ENCODE measurements at places on chromosomes 16 and 17. TPM values are rescaled to one million over a fixed set of nuclear protein-coding genes. Genes with fewer than 3 reads are reported as not detected.
A peak's percentile ranks its signal among the peaks of the same experiment; 100 is the strongest.

DNA sequence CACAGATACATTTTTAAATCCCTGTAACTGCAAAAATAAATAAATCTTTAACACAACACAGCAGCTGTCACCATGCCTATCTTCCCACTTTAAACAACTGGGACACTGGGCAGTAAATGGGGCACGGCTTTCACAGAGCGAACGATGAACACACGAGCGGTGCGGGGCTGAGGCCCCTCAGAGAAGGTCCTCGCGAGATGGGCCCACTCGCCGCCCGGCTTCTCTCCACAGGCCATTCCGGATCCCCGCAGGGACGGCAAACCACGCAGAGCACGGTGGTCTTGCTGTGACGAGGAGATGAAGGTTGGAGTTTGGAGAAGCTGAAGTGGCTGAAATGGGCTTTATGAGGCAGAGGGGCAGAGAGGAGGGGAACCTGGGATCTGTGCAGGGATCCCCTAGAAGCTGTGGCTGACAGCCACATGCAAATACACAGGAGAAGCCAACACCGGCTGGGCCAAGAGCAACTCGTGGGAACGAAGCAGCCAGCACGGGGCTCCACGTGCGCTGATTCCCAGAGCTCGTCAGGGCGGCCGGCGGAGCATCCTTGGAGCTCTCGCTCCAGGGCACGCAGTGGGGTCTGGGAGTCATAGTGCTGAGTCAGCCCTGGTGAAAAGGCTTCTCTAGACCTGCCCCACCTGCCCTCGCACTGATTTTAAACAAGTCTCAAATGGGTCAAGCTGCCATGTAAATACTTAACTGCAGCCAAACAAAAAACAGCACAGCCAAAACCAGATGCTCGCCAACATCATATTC lies 31.7 kb downstream of the CCDC57 start:
- DNase-seq: no peak

- no peak for DNase-seq
Measured at GRCh38 chr17:6408276-6408675, 26.6 kb downstream of the AIPL1 start.

DNA sequence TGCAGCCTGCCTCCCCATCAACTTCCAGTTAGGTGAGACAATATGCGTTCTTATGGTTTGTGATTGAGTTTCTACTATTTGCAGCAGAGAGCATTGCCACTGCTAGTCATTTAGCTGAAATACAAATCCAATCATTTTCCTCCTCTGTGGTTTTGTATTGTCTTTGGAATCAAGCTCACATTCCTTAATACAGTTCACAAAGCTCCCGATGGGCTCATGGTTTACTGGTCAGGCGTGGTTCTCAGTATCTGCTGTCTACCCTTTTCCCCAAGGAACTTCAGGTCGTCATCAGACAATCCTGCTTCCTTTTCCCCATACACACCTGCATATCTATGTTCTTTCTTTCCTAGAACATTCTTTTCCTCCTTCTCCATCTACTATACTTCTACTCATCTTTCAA lies 69.6 kb upstream of the GAS7 start:
- DNase-seq: no peak

- peak; percentile 92 for DNase-seq
Measured at GRCh38 chr16:47460711-47461597, at the start of the genes ITFG1 and PHKB. Gene ITFG1, minus strand, starts transcription at chr16:47461063. Its CDS starts 18 bp downstream, at chr16:47461045. Gene PHKB, plus strand, starts transcription at chr16:47461331. Its CDS starts 20 bp downstream, at chr16:47461351.

The P2RX1 gene
- total RNA-seq: not detected

The KRTAP1-5 gene
- total RNA-seq: not detected

DNA sequence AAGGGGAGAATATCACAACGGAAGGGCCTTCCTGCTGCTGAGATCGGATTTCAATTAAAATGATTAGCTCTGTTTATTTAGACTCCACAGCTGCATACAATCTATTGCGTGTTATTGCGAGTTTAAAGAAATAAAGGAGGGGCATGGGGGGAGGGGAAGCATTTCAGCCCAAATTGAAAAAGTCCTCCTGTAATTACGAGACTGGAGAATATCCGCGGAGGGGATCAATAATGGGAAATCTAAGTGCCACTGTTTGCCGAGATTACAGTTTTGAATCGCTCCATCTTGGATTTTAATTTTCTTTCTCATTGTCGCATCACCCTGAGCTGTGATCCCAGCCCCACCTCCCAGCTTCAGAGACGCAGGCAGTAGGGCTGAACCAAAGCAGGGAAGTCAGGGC lies 15.7 kb upstream of the RPL38 start:
- no peak for DNase-seq

The TNFRSF17 gene
- not detected for total RNA-seq

The MPO gene
- total RNA-seq: not detected

- no peak for DNase-seq
Measured at GRCh38 chr16:4762205-4762604, 4.8 kb downstream of the ZNF500 start.

DNA sequence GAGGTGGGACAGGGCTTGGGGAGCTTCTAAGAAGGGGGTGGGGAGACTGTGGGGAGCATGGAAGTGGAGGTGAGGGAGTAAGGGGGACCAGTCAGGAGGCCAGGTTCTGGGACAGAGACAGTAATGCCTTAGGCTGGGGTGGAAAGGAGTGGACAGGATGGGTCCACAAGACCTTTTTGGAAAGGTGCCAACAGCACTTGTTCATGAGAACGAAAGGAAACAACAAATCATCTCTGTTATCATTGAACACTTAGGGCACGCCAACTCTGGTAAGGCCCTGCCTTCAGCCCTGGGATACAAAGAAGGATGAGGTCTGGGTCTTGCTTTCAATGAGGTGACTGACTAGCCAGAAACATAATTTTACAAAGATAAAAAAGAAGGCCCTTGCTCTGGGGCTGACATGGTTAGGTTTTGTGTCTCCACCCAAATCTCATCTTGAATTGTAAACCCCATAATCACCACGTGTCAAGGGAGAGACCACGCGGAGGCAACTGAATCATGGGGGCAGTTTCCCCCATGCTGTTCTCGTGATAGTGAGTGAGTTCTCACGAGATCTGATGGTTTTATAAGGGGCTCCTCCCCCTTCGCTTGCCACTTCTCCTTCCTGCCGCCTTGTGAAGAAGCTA lies 113.8 kb downstream of the SLC39A11 start:
- no peak for DNase-seq

DNA sequence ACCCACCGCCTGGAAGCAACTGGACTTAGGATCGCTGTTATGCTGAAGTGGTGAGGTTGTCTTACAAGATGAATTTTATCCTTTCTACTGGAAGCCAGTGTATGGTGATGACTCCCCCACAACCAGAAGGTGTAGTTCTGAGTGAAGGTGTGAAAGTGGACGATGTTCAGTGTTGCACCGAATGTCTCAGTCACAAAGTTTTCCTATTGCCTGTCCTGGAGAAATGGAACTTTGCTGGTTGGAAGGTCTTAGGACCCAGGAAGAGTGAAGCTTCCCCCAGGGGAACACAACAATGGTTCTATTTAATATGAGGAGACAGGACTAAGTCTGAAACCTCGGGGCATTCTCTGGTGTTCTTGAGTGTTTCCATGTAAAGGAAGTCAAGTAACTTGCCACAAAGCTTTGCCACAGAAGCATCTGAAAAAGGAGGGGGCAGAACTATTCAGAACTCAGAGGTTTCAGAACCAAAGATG lies 44.2 kb downstream of the USP22 start:
- no peak for DNase-seq

DNA sequence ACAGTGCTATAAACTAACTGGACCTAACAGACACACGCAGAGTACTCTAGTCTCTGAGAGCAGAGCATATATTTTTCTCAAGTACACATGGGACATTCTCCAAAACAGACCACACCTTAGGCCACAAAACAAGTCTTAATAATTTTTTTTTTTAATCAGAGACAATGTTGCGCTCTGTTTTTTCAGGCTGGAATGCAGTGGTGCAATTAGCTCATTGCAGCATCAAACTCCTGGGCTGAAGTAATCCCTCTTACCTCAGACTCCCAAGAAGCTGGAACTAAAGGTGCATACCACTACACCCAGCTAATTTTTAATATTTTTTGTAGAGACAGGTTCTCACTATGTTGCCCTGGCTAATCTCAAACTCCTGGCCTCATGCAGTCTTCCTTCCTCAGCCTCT lies 37.7 kb downstream of the ULK2 start:
- no peak for DNase-seq

GRCh38 chr16:67204076-67204475 lies 5.1 kb downstream of the ELMO3 start:
- DNase-seq: no peak

The RPL19 gene
- total RNA-seq: 2,537 TPM

- DNase-seq: peak; percentile 82
Measured at GRCh38 chr17:59427425-59427921, 96.0 kb downstream of the YPEL2 start.

The CCDC144A gene
- total RNA-seq: not detected

- no peak for DNase-seq
Measured at GRCh38 chr17:34712481-34713195, 133.3 kb downstream of the TMEM132E start.

GRCh38 chr16:86181526-86181925 lies 282.6 kb downstream of the IRF8 start:
- DNase-seq: no peak

DNA sequence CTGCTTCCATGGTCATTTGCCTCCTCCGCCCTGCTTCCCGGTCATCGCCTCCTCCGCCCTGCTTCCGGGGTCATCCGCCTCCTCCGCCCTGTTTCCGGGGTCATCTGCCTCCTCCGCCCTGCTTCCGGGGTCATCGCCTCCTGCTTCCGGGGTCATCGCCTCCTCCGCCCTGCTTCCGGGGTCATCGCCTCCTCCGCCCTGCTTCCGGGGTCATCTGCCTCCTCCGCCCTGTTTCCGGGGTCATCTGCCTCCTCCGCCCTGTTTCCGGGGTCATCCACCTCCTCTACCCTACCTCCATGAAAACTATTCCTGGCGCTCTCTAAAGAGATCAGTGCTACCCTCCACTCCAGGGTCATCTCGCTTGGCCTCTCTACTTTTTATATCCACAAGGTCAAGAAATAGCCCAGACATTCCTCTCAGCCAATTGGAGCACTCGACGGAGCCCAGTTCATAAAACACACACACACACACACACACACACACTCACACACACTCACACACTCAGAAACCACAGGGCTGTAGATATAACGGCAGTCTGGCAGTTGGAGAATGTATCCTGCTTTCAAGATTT lies 44.8 kb downstream of the TRARG1 start:
- DNase-seq: no peak

The FAM222B gene
- total RNA-seq: 4.4 TPM

GRCh38 chr16:372302-372983 lies 2.1 kb upstream of the MRPL28 start:
- no peak for DNase-seq

DNA sequence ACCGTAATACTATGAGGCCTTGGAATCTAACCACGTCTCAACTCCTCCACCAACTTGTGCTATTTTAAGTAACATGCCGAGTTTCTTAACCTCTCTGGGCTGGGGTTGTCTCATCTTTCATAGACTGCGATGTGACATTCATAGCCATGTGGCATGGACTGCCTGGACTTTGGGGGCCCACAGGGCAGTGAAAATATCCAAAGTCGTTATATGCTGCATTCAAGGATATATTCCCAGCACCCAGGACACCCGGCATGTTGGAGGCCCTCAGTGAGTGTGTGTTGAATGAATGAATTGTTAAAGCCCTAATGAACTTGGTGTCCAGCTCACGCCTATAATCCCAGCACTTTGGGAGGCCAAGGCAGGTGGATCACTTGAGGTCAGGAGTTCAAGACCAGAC lies 203.1 kb downstream of the CBLN1 start:
- DNase-seq: no peak

- DNase-seq: no peak
Measured at GRCh38 chr17:37849617-37849972, 74.6 kb upstream of the TBC1D3K start.

- DNase-seq: peak; percentile 79
Measured at GRCh38 chr17:76384987-76385891, 830 bp downstream of the SPHK1 start.

The CCL1 gene
- not detected for total RNA-seq

DNA sequence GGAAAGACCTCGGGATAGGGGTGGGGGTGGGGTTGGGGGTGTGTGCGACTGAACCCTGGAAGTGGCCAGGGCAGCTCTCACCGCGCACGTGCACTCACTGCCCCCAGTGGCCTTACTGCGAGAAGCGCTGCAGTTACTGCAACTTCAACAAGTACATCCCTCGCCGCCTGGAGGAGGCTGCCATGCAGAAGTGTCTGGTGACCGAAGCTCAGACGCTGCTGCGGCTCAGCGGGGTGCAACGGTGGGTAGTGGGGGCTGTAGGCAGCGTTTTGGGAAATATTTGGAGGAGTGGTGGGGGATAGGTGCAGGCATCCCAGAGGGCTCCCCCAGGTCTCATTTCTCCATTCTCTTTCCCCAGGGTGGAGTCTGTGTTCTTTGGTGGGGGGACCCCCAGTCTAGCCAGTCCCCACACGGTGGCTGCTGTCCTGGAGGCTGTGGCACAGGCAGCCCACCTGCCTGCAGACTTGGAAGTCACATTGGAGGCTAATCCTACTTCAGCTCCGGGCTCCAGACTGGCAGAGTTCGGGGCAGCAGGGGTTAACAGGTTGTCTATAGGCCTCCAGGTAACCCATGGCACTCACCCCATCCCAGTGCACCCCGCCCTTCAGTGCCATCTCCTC lies 972 bp downstream of the RSAD1 start:
- DNase-seq: peak; percentile 77

DNA sequence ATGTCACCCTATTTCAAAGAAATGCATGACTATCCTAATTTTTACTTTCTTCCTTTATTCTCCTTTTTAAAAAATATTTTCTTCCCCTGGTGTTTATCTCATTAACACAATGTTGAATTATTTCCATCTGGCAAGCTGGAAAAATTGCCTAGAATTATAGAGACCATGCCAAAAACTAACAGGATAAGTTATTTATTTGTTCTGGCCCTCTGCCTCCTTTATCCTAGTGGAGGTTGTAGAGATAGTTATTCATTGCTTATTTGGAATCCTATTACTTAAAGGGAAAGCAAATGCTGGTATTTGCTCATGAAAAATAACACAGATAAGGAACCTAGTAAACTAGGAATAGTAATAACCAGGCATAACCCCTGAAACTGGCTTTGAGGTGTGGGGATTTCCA lies 684.9 kb upstream of the KIF2B start:
- no peak for DNase-seq

DNA sequence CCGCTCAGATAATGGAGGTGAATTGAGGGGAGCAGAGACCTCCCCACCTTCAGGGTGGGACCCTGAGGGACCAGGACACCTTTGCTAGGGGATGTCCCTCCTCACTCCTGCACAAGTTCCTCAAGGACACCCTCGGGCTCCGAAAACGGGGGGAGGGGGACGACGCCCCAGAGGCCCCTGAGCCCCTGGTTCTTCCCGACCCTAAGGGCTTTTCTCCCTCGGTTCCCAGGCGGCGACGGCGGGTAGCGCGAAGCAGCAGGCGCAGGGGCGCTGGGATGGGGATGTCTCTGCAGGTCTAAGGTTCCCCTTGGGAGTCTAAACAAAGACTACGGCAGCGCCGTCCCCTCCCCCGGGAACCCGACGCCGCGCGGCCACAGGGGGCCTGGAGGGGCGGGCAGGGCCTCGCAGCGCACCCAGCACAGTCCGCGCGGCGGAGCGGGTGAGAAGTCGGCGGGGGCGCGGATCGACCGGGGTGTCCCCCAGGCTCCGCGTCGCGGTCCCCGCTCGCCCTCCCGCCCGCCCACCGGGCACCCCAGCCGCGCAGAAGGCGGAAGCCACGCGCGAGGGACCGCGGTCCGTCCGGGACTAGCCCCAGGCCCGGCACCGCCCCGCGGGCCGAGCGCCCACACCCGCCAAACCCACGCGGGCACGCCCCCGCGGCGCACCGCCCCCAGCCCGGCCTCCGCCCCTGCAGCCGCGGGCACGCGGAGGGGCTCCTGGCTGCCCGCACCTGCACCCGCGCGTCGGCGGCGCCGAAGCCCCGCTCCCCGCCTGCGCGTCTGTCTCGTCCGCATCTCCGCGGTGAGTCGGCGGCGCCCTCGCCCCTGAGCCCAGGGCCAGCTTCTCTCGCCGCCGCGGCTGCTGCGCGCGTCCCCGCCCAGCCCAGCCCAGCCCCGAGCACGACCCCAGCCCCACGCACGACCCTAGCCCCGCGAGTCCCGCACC lies 36.7 kb upstream of the NDRG4 start:
- DNase-seq: no peak

The MYH13 gene
- not detected for total RNA-seq
